Glutamatergic neuron (in vitro differentiated cells): ENCODE measurements at places on chromosomes 1 and 21. TPM values are rescaled to one million over a fixed set of nuclear protein-coding genes. Genes with fewer than 3 reads are reported as not detected.

DNA sequence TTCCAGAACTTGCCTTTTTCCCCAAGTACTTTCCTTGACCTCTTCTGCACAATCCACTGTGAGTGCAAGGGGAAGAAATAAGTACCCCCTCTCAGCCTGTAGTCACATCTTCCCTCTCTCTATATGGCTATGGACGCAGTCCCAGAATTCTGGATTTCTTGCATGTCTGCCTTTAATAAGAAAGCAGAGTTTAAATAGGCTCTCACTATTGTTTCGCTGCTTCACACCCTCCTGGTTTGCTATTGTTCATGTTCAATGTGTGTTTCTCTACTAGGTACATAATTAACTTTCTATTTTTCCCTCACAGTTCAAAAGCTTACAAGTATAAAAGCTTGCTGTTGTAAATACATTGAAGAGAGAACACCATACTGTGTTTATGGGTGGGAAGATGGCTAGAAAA is 181.5 kb upstream of the C1orf105 start:
- DNase-seq = no peak
- H3K36me3 ChIP-seq = no peaks in the 10 kb centered on the region
- no peak overlapping the region for H3K4me3 ChIP-seq

GRCh38 chr1:244397131-244397530 is 54.6 kb downstream of the ADSS2 start:
- peak overlapping the region; percentile 14 for H3K27ac ChIP-seq
- no peak overlapping the region for H3K4me3 ChIP-seq
- H3K36me3 ChIP-seq = peaks cover 6% of the 10 kb centered on the region
- peaks cover 2% of the 10 kb centered on the region for H3K27me3 ChIP-seq

DNA sequence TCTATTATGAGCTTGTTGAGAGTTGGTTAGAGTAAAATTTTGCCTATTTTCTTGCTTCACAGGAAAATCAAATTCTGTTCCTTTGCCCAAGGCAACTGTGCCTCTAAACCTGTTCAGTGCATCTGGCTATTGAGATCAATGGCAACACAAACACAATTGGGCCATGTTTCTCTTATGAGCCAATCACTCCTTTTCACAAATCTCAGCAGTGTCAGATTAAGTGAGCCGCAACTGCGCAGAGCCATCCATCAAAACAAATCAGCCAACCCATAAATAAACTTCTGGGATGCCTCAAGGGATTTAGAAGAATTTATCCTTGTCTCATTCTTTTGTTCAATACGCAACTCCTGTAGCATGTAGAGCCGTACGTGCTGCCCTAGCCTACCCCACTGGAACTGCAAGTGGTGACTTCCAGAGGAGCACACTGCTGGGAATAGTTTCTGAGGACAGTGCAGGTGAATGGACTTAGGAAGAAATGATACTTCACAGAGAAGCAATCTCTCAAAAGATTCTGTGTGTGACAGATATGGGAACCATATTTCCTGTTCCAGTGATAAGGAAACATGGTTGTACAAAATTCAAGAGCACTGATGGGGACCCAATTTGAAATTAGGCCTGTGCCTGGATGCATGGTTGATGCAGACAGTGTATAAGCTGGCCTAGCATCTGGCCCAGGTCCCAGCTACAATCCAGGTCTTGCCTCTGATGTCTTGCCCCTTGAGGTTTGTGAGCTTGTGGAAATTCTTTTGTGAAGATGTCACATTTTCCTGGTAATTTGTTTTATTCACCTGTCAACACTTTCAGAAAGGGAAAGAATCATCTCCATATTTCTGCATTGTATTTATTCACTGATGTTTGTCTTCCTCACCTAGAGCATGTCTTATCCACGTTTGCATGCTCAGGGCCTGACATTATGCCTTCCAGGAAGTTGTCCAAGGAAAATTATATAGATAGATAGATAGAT is 166.2 kb downstream of the URB2 start:
- DNase-seq = no peak
- H3K4me3 ChIP-seq = no peak overlapping the region
- no peaks in the 10 kb centered on the region for H3K4me1 ChIP-seq
- no peak overlapping the region for H3K27ac ChIP-seq
- H3K36me3 ChIP-seq = peaks cover 21% of the 10 kb centered on the region
- H3K27me3 ChIP-seq = peaks cover 3% of the 10 kb centered on the region

The FOXO6 gene
- 11.7 TPM for total RNA-seq

The C8A gene
- not detected for total RNA-seq
